Stimulated activated CD8-positive, alpha-beta memory T cell treated with anti-CD3 and anti-CD28 coated beads, Interleukin-7, amount 100 ng/mL, for 1 hour (primary cell): ENCODE measurements at places on chromosomes 2 and 18.

GRCh38 chr18:51157215-51157614 lies 40.3 kb downstream of the MEX3C start:
- DNase-seq, result no peak

DNA sequence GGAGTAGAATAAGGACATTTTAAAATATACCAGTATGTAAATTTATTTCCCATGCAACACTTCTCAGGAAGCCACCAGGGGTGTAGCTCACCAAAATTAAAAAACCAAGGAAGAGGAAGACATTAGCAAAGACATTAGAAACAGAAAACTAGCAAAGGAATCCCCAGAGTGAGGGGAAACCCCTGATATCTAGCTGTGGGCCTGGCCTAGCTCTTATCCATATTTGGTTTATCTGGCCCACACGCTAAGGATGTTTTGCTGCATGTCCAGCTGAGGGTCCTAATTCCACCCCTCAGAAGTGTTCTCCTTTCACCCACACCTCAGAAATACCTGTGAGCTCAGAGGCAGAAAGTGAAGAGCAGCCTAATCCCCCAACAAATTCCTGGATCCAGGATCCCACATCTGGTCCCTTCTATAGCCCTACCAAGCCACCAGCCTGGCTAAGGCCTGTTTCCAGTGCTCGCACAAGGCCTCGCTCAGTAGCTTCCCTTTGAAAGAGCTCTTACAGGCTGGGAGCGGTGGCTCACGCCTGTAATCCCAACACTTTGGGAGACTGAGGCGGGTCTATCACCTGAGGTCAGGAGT lies 17.4 kb downstream of the OSBPL1A start:
- no peak for DNase-seq

GRCh38 chr2:17518212-17519154 lies at the start of gene RAD51AP2:
RAD51AP2 (minus strand) TSS chr2:17518440; CDS start chr2:17518415, 25 bp downstream.
- DNase-seq, result no peak

GRCh38 chr2:178770518-178770917 lies 36.7 kb downstream of the TTN start:
- DNase-seq, result no peak

- no peak for DNase-seq
Measured at GRCh38 chr2:1993711-1994682, 249.7 kb upstream of the PXDN start.

DNA sequence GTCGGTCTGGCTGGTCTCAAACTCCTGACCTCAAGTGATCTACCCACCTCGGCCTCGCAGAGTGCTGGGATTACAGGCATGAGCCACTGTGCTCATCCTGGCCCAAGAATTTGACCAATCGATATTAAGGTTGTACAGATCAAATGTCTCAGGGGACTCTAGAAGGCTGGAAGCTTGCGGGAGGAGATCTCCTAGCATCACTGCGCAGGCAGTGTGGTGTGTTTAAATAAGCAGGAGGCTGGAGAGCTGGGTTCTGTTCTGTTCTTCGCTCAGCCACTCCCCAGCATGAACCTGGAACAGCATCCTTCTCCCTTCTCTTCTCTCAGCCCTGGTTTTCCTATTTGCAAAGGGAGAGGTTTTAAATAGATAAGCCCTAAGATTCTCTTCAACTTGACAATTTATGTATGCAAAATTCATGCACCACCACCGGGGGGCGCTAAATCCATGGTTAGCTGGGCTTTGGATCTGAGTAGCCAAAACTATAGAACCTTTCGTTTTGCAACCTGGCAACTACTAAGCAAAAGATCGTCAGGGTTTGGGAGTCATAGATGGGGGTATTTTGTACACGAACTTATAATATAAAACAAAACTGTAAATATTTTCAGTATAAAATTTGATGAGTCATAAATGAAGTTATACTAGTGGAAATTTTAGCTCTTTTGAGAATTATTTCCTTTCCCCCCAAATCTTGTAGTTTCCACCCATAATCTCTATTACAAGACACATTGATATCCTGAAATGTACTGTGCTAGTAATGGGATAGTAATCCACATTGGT lies 60.6 kb downstream of the SLC16A14 start:
- DNase-seq, result peak; percentile 75

GRCh38 chr2:120313695-120314615 lies 32.0 kb upstream of the INHBB start:
- DNase-seq, result no peak

DNA sequence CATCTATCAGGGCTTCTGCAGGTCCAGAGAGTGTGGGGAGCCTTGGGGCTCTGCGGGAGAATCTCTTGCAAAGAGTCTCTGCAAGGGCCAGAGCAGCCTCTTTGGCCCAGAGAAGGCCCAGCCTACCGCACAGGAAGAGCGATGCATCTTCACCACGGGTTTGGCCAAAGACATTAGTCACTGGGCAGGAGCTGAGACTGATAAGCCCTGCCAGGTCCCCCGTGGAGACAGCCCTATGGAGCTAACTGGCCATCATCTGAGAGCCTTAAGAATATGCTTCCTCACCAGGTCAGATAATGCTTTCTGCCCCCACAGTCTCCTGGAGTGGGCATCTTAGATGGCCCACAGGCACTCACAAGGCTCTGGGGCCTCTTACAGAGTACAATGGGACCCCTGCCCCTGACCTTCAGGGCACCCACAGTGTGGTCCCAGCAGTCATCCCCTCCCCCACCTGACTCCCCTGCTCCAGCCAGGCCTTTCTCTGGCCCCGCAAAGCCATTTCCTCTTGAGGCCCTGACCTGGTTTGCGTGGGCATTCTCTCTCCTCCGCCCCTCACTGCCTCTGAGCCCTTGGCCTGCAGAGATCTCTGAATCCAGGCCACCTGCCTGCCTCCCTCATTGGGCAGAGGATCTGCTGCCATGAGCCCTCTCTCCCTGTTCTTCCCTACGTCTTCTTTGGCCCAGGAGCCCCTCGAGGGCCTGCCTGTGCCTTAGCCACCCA lies 31.9 kb upstream of the MAPRE3 start:
- DNase-seq, result no peak

- DNase-seq, result no peak
Measured at GRCh38 chr2:164560902-164561301, 60.4 kb downstream of the GRB14 start.

- DNase-seq, result no peak
Measured at GRCh38 chr2:109446278-109447131, 167.3 kb downstream of the SEPTIN10 start.

DNA sequence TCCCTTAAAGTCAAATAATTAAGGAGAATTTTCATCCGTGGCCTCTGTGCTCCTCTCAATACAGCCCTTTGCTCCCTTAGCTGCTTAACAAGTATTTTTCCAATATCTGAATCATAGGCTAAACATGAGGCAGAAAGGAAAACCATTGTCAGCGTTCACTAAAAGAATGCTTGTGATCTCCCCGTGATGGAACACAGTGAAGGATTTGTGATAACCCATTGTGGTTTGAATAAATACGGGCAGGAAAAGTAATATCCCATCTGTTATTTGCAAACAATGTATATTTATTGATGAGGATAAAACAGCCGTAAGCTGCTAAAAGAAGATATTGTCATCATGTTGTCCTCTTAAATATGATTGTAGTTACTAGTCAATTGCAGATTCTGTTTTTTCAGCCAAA lies 258.1 kb downstream of the NAPG start:
- DNase-seq, result no peak

- no peak for DNase-seq
Measured at GRCh38 chr18:22186484-22186971, 17.1 kb downstream of the GATA6 start.

GRCh38 chr2:149490296-149490695 lies 97.3 kb downstream of the MMADHC start:
- DNase-seq, result no peak

DNA sequence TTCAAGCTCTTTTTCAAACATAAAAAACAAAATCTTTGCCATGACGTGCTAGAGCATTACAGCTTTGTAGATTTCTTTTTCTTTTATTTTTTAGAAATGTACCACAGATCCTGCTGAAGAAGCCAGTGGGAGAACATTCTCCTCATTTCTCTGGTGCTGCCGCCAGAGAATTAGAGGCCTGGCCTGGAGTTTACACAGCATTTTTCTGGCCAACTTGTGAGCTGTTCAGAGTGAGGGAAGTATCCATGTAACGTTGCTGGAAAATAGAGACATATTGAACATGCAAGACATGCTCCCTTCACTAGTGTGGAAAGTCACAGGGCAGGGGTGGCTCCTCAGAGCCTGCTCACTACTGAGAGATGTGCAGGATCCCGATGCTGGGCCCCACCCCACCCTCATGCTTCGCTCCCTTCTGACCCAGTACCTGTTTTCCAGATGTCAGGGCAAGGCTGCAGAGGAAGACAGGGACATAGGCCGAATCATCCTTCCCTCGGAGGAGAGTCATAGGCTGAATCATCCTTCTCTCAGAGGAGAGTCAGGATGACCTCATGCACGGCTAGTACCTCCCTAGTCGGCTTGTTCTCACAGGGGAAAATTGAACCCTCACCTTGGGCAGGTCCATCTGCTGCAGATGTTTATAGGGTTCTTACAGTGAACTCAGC lies 298.5 kb downstream of the INSIG2 start:
- DNase-seq, result no peak

- no peak for DNase-seq
Measured at GRCh38 chr2:42171396-42171980, 2.3 kb downstream of the EML4 start.

DNA sequence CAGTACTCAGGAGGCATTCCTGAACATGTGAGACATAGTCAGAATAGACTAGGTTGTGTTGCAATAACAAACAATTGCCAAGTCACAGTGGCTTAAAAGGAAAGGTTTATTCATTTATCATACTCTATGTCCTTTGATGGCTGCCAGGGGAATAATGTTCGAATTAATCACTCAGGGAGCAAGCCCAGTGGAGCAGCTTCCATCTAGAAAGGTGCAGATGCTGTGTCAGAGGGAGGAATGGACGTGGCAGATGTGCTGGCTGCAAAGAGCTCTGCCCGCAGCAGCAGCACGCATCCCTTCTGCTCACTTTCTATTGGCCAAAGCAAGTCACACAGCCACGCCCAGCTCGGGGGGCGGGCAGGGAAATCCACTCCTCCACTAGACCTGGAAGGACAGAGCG lies 105.9 kb upstream of the AQP4 start:
- DNase-seq, result no peak

DNA sequence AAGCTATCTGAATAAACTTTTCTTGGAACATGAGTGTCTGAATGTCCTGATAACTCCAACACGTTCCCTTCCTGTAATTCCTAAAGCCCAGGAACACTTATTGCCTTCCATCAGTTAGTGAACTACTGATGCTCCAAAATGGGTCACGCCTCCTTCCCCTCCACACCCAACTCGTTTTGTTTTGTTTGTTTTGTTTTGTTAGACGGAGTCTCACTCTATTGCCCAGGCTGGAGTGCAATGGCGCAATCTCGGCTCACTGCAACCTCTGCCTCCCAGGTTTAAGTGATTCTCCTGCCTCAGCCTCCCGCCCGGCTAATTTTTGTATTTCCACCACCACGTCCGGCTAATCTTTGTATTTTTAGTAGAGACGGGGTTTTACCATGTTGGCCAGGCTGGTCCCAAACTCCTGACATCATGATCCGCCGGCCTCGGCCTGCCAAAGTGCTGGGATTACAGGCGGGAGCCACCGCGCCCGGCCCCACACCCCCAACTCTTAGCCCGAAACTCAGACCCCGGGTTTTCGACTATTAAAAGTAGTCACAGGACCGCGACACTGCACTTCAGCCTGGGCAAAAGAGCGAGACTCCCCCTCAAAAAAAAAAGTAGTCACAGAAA lies 774 bp downstream of the IER3IP1 start:
- DNase-seq, result no peak

DNA sequence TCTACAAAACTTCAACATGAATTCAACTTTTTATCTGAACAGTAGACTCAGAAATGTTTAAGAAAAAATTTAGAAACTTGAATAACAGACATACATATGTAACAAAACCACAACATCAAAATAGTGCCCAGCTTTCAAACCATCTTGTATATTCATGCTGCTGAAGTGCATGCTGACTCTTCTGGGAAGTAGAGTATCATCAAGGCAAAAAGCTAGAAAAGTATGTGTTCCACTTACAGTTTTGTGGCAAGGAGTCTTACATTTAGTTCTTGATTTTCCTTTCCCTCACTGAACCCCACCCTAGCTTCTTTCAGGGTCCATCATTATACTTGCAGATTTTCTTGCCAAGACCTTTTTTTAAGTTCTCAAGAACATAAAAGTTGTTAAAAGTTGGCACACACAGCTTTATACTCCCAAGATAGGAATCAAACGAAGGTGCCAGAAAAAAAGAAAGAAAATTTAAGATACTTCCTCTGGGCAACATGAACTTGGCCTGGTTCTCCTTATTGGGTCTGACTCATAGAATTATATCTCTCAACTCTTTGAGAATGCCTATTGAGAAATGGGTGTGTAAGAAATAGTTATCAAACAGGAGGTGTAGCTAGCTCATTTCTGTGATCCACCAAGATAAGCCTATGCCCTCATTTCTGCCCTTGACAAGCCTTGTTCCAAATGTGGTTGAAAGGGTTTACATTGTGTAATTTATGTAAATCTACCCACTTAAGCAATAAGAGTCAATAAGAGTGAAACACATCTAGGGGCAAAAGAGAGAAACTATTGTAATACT lies 667.6 kb upstream of the ACVR2A start:
- no peak for DNase-seq

DNA sequence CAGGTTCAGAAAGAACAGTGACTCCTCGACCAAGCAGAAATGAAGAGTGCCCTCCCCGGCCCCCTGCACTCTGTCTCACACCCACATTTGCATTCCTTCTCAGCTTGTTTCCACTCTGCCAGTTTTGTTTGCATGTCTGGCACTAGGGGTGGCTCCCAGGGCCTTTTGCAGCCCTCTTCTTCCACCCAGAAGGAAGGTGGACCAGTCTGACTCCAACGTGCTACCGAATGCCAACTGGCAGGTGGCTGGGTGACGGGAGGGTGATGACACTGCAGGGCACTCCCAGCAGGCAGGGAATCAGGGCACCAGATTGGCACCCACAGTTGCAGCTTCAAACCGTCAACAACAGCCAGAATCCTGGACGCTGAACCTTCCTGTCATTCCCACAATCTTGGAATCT lies 371.1 kb downstream of the TXNL1 start:
- no peak for DNase-seq

- no peak for DNase-seq
Measured at GRCh38 chr18:8962192-8962779, 140.2 kb upstream of the NDUFV2 start.

- peak; percentile 14 for DNase-seq
Measured at GRCh38 chr18:45686891-45687611, 36.9 kb upstream of the SLC14A1 start.

GRCh38 chr2:229090225-229090624 lies 180.9 kb downstream of the PID1 start:
- DNase-seq, result no peak

- no peak for DNase-seq
Measured at GRCh38 chr2:143231254-143231645, 102.0 kb downstream of the ARHGAP15 start.

GRCh38 chr18:7678389-7678788 lies 111.3 kb downstream of the PTPRM start:
- DNase-seq, result no peak
